ENCODE measurements at places on chromosomes 1 and 21.

GRCh38 chr1:181101581-181102226, 13.2 kb downstream of the IER5 start:
- DNase-seq, result peak; percentile 78

GRCh38 chr1:41573194-41573593, 88.7 kb upstream of the EDN2 start:
- DNase-seq, result no peak

GRCh38 chr1:30137001-30137400, 586.4 kb downstream of the MATN1 start:
- DNase-seq, result no peak

DNA sequence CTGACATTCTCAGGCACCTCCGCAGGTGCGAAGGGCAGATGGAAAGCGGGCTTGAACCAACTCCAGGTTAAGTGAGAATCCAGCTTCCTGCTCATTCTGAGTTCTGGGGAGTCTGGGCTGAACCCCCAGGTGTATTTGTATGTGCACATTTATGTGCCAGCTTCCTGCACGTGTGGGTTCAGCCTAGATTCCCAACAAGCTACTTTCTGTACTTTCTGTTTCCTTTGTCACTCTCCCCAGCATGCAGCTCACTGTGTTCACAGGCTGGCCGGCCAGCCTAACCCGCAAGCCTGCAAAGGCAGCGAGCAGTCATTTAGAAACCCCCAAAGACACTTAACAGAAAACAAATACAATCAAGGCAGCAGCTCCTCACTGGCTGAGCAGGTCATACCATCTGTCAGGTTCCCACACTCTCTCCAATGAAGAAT, 1.3 kb upstream of the IL19 start:
- no peak for DNase-seq

GRCh38 chr1:231387770-231388669, 34.1 kb downstream of the EGLN1 start:
- DNase-seq, result peak; percentile 63

DNA sequence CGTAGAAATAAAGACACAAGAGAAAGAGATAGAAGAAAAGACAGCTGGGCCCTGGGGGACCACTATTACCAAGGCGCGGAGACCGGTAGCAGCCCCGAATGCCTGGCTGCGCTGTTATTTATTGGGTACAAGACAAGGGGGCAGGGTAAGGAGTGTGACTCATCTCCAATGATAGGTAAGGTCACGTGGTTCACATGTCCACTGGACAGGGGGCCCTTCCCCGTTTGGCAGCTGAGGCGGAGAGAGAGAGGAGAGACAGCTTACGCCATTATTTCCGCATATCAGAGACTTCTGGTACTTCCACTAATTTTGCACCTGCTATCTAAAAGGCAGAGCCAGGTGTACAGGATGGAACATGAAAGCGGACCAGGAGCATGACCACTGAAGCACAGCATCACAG, 4.1 kb upstream of the TPRG1L start:
- DNase-seq, result no peak

GRCh38 chr1:68383092-68383491, 66.7 kb downstream of the RPE65 start:
- no peak for DNase-seq

DNA sequence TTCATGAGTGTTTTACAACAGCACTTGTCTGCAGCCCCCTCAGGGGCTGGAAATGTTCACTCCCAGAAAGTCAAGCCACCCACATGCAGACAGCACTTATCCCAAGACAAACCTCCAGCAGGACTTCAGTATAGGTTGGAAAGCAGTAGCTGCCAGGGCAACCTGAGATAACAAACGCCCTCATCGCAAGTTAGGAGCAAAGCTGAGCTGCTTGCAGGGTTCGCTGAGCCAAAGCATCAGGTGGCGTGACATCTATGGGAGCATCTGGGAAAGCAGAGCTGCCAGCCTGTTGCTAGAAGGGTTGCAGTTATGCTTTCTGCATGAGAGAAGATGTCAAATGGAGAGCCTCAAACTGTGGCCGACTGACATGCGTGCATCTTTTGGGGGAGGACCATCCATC, 4.2 kb upstream of the STXBP3 start:
- DNase-seq, result no peak

DNA sequence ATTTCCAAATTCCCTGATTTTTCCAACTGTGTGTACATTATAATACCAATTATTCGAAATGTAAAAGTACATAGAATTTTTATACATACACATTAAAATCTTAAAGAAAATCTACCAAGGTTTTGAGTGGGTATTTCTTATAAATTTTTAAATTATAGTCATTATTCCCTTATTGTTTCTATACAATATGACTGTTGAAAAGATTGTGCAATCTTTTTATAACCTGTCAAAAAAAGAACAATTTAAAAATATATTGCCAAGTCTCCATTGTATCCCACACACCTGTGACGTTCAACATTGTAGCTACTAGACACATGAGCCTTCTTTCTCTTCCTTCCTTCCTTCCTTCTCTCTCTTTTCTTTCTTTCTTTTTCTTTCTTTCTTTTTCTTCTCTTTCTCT, 473.2 kb upstream of the CHRM3 start:
- DNase-seq, result no peak

- no peak for DNase-seq
Measured at GRCh38 chr1:32376199-32376598, 13.9 kb downstream of the TSSK3 start.

DNA sequence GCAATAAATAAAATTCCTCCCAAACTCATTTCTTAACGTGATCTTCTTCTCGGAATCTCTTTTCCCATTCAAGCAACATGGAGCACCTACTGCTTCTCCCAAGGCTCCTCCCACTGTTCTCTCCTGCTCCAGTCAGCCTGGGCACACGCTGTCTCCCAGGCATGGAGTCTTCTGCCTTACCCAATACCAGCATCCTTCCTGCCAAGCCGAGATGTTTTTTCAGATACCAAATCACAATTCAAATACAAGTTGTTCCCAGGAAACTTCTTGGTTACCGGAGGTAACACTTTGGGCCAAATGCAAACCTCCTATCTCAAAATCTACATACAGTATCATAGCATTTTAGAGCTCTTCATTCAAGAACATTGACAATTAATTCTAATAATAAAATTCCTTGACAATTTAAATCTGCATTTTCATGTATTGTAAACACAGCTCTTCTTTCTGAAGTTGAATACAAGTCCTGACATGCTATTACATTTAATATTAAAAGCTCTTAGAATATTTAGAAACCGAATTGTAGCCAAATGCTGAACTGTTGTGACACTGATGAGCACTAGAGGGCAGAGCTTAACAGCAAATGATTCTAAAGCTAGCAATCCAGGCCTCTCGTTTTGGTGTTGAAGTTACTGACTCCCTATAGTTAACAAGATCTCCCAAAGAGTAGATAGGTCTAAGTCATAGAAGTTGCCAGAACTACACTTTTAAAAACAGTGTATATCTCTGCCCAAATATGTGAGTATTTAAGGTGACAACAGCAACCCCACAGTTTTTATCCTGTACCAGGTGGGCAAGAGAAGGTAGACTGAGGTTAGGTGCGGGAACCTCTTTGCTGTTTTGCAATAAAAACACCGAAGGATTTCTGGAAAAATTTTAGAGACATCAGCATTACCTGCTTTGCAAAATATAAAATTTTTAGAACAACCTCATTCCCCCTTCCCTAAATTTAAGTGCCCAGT, 52.3 kb downstream of the BCAR3 start:
- DNase-seq, result peak; percentile 75

Measured in fibroblast of skin of abdomen (primary cell).